ENCODE measurements at places on chromosomes 5 and 9.

DNA sequence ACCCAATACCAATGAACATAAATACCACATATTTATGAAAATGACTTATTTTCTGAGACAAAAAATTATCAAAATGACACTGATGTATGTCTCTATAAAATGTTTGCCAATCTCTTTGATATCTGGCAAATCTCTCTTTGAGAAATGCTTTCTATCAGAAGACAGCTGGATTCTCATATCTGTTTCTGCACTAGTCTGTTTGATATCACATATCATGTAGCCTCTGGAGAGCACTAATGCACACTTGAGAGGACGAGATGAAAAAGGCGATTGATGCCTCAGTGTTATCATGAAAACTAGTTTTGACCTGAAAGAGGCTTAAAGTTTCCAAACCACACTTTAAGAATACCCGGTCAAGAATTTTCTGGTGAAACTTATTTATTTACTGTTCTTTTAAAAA, 29.1 kb upstream of the ANKRD55 start:
- no peak for DNase-seq

DNA sequence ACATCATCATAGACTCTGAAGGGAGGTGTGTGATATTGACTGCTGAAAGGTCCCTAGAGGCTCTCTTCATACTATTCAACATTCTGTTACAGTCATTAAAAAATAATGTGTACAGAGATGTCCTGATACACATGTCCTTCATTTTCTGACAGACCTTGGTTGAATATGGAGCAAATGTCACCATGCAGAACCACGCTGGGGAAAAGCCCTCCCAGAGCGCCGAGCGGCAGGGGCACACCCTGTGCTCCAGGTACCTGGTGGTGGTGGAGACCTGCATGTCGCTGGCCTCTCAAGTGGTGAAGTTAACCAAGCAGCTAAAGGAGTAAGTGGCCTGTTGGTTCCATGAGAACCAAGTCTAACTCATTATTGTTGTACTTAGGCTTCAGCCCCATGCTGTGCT, 132.4 kb downstream of the SNCAIP start:
- no peak for DNase-seq

GRCh38 chr9:74735761-74736160, 152.0 kb downstream of the TRPM6 start:
- DNase-seq, result no peak

GRCh38 chr9:101966691-101967090, 228.2 kb upstream of the GRIN3A start:
- no peak for DNase-seq

DNA sequence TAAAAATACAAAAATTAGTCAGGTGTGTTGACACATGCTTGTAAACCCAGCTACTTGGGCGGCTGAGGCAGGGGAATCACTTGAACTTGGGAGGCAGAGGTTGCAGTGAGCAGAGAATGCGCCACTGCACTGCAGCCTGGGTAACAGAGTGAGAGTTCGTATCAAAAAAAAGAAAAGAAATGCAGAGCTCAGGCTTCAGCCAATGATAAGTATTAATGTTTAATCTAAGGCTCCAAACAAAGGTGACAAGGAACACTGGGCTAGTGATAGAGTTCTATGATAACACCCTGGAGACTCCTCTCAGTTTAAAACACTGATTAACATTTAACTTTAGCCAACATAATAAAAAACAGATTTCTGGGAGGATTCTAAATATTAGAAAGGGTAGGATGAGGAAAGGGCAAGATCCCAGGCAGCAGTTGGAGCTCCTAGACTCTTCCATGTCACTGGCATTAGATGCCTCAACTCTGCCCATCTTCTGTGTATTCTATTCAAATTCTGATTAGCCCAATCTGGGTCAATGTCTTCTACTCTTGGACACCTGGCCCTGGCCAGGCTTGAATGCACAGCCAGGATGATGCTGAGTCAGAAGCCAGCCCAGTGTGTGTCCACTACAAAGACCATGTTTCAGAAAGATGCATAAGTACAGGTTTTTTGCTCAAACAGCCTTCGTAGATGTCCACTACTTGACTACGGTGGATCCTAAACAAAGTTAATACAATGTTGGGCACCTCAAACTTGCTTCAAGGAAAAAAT, 91.0 kb upstream of the FAM169A start:
- DNase-seq, result no peak

DNA sequence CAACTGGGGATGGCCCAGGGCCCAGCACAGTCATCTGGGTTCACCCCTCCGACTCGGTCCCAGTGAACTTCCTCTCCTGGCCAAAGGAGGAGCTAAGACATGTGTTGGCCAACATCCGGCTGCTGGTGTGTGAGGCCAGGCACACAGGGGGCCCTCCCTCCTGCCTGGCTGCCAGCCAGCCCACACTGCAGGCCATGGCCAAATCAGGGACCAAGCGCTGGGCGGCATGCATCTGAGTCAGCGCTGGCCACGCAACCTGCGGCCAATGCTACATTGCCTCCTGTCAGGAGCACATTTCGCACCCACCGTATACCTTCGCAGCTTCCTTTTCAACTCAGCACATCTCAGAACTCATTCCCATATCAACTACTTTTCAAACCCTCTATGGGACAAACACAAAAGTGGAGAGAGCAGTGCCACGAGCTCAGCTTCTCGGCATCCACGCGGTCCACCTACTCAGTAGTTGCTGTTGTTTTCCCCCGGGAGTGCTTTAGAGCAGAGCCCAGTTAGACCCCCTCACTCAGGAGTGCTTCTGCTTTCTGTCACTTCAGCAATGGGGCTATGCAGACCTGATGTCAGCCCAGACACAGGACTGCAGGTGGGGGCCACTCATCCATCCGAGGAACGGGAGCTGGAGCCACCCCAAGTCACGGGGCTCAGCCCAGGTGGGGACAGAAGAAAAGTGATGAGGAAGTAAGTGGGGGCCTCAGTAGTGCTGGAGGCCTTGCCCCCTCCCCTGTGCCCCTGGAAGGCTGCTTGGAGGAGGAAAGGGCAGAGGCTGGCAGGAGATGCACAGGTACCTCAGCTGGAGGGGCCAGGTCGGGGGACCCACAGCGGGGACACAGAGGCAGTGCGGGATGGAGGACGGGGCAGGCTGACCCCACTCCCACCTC, 13.9 kb downstream of the NINJ1 start:
- DNase-seq, result no peak

- no peak for DNase-seq
These were observed 41.2 kb upstream of the TRIO start for GRCh38 chr5:14101922-14102321.

- no peak for DNase-seq
These were observed 24.7 kb downstream of the PUM3 start for GRCh38 chr9:2819165-2819564.

DNA sequence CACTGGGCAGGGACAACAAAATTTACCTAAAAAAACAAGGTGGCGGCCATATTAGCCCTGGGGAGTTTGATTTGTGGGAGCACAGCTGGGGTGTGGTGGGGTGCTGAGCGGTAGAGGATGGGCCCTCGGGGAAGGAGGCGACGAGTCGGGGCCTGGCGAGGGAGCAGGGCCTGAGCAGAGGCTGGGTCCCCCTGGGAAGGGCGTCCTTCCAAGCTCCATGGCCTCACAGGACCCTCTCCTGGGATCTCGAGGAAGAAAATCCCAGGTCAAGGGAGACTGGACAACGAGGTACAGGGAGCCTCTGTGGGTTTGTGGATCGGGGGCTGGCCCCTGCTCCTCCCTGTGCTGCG, 165.5 kb downstream of the CACNA1B start:
- no peak for DNase-seq

DNA sequence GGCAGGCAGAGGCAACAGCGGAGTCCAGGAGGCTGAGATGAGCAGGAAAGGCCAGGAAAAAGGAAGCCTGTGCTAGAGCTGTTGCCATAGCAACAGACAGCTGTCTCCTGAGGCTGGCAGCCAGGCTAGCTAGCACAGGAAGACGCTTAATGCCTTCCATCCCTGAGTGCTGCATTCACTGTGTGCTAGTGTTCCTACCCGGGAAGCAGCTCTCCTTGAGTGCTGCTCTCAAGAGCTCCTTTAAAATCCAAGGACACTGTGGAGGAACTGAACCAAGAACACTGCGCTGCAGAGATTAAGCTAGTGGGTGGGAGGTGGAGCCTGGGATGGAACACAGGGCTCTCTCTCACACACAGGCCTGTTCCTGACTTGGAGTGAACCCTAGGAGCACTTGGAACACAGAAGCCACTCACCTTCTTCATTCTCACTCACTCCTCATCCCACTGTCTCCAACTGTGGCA, 53.5 kb upstream of the IL7R start:
- no peak for DNase-seq

GRCh38 chr5:116810951-116811350, 236.3 kb upstream of the SEMA6A start:
- DNase-seq, result no peak

GRCh38 chr5:35835796-35836742, 20.6 kb upstream of the IL7R start:
- DNase-seq, result no peak

DNA sequence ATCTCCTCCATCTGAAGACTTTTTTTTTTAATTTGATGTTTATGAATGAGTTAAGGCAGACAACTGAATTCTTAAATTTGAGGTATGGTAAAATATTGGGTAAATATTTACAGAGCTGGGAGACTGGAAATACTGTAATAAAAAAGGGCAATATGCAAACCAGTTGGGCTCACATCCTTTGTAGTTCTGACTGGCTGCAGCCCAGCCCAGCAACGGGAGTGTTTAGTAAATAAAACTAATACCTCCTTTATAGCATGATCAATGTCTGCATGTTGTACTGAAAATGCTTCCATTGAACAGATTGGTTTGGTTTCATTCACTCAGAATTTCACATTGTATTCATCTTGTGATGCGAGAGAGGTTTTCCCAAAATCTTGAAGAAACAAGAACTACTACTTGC, 365.0 kb downstream of the DMRT2 start:
- DNase-seq, result no peak

DNA sequence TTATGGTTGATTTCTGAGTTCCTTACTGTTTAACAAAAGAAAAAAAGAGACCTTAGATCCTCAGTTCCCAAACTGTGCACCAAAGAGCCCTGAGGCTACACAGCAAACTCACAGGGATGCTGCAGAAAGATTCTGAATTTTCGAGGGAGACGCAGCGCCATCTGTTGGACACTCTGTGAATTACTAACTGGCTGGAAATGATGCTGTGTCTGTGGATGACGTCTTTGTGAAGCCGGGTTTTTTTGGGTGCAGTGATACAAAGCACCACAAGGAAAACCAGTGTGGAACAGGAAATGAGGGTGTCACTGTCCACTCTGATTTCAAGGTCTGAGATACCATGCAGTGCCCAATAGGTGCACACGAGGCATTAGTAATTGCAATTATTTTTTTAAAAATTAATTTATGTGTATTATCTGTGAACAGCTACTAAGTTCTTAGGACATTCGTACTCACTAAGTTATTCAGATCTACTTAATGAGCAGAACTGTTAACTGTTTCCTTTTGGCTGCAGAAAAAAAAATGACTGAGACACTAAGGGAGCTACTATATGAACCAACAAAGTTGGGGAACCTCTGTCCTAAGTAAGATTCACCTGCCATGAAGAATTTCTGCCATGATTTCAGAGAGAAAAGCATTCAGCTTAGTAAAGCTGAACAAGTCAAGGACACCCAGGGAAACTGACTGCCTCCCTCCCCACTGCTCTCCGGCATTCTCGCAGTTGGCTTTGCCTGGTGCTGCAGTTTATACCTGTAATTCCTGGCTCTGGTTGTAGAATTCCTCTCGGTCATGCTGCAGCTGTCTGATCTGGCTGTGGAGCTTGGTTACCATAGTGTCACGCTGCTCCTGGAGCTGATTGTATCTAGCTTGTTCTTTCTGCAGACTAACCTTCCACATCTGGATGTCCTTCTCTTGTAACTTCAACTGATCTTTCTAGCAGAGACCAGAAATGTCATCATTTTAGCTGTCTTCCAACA, 23.4 kb downstream of the SPACA9 start:
- peak; percentile 48 for DNase-seq

DNA sequence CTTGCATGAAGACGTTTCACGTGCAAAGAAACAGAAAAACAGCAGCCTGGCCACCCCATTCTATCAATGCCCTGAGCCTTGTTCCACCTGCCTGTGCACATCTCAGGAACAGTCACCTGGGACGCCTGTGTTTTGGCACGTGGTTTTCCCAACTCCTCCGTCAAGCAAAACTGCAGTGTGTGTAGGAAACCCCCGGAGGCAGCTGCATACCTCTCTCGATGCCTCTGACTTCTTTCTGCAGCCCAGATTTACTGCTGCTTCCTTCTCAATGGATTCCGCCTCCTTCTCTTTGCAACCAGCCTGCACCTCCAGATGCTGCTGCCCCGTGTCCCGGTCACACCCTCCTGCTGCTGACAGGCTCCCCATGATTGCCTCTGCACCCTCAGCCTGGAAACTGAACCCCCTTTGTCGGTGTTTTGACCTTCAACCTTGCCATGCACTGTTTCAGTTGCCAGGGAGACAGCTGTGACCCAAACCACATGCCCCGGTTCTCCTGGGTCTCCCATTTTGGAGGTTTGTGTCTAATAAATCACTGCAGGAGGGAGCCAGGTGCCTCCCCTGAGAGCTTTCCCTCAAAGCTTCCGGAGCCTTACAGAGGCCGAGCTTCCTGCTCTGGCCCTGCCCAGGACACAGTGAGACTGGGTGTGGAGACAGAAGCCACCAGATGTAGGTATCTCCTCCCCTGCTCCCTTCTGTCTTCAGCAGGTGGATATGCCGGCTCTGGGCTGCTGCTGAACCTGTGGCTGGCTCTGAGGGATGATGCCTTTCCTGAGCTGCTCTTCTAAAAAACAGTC, 395.5 kb upstream of the IRX1 start:
- no peak for DNase-seq

DNA sequence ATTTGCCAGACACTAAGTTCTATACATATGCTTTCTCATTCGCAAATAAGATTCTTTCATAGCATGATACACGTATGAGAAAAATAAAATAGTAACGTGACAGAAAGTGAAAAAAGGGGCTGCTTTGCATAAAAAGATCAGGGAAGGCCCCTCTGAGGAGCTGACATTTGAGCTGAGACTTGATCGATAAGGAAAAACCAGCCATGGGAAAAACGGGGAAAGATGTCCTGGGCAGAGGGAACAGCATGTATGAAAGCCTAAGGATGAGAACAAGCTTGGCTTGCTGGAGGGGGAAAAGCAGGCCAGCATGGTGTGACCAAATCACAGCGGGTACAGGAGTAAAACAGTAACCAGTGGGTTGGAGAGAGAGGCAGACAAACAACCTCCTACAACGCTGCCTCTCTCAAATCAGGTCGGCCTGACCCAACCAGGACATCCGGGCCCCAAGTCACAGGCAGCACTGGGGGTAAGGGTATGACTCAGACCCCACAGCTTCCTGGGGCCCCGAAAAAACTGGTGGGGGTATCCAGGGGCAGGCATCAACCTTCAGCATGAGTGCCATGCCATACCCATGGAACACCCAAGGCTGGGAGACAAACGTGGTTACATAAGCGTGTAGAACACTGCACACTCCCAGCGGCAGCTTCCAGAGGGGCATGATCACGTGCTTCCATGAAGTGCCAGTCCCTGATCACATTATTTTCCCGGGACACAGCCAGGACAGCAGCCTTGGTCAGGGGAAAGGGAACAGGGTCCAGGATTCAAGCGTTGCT, 2.2 kb downstream of the TNIP1 start:
- DNase-seq, result no peak

GRCh38 chr5:140240987-140241706, 61.8 kb downstream of the PFDN1 start:
- DNase-seq, result no peak

Measured in stimulated activated CD8-positive, alpha-beta memory T cell treated with anti-CD3 and anti-CD28 coated beads, Interleukin-2, amount 100 ng/mL, for 1 hour (primary cell).